Lung microvascular endothelial cell (primary cell): ENCODE measurements at places on chromosomes 4 and X. TPM values are rescaled to one million over a fixed set of nuclear protein-coding genes. Genes with fewer than 3 reads are reported as not detected.
A peak's percentile ranks its signal among the peaks of the same experiment; 100 is the strongest.

GRCh38 chr4:61866378-61867030 lies 666.4 kb downstream of the ADGRL3 start:
- no peak for DNase-seq

DNA sequence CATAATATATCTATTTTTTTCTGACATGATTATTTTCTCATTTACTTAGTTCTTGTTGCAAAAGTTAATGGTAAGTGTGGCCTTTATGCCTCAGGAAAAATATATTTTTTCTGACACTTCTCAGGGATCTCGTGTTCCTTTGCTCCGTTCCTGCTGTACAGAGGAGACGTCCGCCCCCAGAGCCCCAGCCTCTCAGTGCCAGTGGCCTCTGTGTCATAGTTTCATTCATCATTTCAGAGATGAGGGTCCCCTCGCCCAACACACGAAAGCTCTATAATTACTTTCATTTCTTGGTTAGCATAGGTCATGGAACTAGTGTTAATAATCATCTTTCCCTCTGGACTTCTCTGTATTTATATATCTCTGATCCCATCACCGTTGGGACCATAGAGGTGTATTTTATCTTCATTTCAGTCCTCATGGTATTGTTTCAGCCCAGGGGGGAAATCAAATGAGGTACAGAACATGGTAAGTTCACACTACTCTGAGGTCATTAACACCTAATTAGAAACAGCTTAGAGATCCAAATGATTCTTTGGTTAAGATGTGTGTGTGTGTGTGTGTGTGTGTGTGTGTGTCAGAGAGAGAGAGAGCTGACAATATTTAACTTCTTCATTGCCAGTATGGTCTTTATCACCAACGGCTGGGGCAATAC lies 631.1 kb upstream of the TENM3 start:
- DNase-seq = no peak

DNA sequence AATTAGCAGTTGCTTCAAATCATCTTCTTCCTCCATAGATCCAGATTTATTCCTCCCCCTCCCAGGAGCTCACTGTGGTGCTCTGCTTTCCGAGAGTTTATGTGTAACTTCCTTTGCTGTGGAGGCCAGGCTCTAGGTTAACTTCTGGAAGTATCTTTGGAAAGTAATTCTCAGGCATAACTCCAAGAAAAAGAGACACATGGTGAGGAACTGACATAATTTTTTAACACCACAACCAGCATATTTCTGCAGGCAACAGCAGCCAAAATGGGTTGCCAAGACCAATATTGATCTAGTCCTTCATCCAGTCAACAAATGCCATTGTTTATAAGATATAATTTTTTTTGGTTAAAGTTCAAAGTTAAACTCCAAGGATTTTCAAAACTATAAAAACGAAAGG lies 114.5 kb upstream of the RBPJ start:
- DNase-seq = peak; percentile 39

FGFR3 gene
- total RNA-seq = 0.79 and 1.3 TPM in 2 replicates

- no peak for DNase-seq
These were observed 8.3 kb downstream of the SEC24B start for GRCh38 chr4:109441862-109442458.

LGI2 gene
- total RNA-seq = not detected in 2 replicates

- peak; percentile 30 for DNase-seq
These were observed 80.8 kb downstream of the ANKRD50 start for GRCh38 chr4:124631760-124632159.

- DNase-seq = no peak
These were observed 65.3 kb upstream of the EFNB1 start for GRCh38 chrX:68763481-68763880.

DNA sequence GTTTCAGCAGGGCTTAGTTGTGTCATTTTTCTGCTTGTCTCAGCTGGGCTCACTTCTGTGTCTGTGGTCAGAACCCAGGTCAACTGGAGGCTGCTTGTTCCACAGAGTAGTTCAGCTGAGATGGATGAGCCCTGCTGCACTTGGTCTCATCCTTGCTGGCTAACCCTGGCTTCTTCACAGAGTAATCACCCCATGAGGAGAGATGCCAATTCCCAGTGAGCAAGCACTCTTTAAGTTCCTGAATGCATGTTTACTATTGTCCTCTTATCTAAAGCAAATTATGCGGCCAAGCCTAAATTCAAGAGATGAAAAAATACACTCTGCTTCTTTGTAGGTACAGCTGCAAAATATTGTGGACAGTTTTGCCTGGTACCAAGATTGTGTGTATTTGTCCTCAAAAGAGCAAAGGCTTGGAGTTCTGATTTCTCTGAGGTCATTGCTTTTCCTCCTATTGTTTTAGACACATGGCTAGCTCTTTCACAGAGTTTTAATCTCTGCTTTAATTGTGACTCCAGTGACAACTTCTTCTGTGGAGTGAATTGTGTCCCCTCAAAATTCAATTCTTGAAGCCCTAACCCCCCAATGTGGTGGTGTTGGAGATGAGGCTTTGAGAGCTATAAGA lies 236.6 kb upstream of the ANKRD50 start:
- DNase-seq = peak; percentile 77

SPIN4 gene
- 4.6 and 9.5 TPM in 2 replicates for total RNA-seq

DNA sequence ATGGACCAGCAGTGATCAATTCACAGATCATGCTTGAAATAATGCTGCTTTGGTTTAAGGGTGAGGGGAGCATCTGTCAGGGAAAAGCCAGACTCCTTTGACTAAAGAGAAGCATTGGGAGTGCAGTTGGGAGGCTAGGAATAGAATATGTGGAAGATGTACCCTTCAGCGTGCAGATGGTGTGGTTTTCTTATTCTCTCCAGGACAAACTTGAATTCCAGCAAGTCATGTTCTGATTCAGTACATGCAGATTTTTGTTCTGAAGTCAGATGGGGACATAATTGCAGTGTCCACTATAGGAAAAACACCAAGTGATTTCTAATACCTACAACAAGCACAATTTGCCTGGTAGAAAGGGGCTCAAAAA lies 99.0 kb upstream of the LIMCH1 start:
- DNase-seq = no peak

DNA sequence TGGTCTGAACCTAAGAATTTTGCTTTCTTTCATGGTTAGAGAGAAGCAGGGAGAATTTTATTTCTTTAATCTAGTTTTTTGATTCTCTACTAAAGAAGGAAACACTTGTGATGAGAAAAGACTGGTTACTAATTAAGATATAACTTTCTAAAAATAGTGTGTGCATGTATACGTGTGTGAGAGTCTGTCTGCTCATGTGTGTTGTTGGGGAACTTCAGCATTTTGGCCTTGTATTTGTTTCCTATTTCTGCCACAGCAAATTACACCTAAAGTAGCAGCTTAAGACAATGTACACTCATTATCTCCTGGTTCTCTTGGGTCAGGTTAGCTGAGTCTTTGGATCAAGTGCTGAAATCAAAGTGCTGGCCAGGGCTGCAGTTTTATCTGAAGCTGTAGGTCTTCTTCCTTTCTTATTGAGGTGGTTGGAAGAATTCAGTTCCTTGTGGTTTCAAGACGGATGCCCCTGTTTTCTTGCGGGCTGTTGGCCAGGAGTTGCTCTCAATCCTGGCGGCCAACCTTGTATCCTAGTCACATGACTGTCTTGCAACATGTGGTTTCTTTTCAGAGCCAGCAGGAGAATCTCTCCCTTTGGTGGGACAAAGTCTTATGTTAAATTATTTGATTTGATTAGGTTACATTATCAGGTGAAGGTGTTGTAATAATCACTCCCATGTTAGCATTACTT lies 188.4 kb upstream of the CLNK start:
- DNase-seq = no peak

ZNF711 gene
- 3.3 and 4.6 TPM in 2 replicates for total RNA-seq

DNA sequence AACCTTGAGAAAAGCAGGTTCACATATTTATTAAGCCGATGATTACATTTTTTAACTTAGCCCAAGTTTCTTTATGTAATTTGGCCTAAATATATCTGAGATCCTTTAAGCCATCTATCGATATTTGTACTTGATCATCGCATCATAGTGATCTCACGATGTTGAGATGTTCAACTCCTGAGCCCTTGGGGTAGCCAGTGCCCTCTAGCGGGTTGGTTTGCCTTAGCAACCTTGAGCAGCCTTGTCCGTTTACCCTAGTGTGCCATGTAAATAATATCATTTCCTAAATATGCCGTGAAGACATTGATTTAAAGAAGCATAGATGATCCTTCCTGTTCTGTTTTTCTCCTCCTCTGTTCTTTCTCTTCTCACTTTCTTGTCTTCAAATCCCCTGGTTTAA lies 432.2 kb downstream of the RPA4 start:
- DNase-seq = no peak

GRCh38 chrX:149950681-149951080 lies 12.4 kb upstream of the EOLA2 start:
- DNase-seq = peak; percentile 62

DNA sequence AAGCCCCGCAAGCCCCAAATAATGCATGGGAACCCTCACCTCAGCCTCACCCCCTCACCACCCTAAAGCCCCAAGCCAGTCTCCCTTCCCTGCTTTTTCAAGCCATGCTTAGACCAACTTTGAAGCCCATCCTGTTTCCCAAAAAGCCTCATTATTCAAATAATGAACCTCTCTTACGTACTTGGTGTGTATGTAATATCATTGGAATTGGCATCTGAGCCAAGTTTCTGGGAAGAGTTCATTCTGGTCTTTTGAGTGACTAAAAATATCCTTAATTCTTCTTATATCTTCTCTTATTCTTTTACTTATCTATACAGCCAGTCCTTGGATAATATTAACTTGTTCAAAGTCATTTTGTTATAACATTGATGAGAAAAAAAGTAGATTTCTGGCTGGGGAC lies 875.8 kb upstream of the SLIT2 start:
- no peak for DNase-seq

NAP1L2 gene
- total RNA-seq = 0.65 and 2.0 TPM in 2 replicates
